COR-L47 (cell line): ENCODE measurements at places on chromosomes 11 and 22.

DNA sequence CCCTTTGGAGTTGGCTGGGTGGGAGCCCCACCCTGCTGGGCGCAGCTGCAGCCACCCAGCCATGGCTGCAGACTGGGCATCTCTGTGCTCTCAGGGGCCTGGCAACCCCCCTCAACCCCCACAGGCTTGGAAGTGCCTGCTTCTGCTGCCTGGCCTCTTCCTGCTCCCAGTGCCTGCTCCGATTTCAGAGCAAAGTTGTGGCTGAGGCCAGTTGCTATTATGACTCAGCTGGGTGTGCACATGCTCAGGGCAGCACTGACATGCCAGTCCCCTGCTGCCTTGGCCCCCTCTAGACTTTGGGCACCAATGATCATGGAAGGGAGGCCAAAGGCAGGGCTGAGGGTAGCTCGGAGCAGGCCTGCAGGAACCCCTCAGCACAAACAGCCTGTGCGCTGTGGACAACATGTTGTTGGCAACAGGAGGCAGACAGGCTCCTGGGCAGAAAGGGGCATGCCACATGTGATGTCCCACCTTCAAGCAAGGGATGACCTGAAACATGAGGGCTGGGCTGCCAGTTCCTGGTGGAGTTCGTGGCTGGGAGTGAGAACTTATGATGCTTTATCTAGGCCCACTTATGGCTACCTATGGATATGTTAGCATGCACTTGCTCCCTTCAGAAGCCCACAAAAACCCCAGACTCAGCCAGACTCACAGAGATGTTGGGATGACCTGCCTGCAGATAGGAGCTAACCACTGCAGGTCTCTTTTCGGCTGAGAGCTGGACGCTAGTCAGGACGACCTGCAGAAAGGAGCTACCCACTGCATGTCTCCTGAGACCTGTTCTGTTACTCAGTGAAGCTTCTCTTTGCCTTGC, 96.4 kb upstream of the AMOTL1 start:
- no peak for DNase-seq

DNA sequence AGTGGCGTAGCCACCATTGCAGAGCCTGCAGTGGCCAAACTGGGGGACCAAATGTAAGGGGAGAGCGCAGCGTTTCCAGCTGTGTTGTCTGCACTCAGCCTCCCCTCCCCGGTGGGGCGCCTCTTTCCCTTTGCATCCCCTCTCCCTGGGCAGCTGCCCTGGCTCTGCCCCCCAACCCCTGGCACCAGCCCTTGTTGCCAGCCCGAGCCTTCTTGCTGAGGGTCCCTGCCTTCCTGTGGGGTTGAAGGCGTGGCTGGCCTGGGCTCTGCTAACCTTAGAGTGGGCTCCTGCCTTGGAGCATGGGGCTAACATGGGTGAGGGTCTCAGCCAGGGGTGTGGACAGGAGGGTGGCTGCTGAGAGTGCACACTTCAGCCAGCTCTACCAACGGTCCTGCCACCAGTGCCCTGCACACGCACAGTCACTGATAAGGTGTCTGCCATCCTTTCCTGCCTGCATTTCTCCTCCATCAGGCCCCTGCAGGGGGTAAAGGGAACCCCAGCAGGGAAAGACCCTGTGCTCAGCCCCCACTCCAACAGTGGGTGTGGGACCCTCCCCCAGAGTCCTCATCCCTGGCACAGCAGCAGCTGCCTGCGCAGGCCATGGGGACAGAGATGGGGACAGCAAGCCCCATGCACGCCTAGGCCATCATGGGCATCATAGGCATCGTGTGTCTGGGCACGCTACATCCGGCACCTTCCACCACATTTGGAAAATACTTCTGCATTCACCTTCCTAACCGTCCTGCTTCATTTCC, 43.5 kb downstream of the CERK start:
- no peak for DNase-seq

GRCh38 chr11:126739499-126740145, 260.9 kb downstream of the KIRREL3 start:
- no peak for DNase-seq

GRCh38 chr22:48838846-48839730, 988.6 kb downstream of the BRD1 start:
- no peak for DNase-seq

DNA sequence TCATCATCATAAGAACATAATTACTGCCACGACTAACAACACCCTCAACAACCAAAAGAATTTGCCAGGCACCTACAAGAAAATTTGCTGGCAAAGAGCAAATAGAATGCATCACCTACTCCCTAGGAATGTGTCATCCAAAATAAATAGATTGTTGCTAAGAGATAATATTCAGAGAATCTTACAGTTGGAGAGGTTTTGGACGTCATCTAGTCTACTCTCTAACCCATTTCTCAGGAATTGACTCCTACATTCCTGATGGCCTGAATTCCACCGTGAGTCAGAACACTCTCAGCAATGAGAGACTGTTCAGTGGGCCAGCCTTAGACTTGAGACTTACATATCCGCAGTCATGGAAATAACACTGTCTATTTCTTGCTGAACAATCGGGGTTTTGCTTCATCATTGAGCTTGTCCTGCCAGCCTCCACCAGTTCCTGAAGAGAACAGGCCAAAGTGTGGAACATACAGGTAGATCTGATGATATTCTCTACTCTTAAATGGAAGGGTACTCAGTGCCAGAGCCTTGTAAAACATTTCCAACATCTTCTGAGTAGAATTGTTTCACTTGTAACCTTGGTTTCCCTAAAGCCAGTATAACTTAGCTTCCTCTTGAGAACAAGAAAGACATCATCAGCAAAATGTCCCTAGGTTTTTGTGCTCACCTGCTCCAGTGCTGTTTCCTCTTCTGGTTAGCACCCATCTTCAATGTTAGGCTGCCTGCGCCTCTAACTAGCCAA, 8.3 kb downstream of the KIRREL3 start:
- no peak for DNase-seq

DNA sequence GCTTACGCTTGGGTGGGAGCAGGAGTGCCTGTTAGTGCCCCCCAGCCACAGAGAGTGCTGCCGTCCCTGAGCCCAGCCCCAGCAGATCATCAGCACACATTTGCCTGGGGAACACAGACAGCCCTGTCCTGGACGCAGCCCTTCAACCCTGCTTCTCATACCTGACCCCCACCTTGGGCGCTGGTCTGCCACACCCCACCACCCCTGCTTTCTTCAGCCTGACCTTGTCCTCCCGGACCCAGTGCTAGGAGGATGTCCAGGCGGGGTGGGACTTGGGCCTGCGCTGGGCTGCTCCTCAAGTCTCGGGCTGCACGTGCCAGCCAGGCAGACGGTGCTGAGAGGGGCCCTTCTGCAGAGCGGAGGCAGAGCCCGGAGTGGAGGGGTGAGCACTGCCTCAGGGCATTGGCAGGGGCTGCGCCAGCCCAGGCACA, 119.2 kb downstream of the KCNQ1OT1 start:
- no peak for DNase-seq
